ENCODE measurements at places on chromosomes 2 and 18.

GRCh38 chr2:191740016-191740419, 62.1 kb downstream of the NABP1 start:
- DNase-seq, result no peak

DNA sequence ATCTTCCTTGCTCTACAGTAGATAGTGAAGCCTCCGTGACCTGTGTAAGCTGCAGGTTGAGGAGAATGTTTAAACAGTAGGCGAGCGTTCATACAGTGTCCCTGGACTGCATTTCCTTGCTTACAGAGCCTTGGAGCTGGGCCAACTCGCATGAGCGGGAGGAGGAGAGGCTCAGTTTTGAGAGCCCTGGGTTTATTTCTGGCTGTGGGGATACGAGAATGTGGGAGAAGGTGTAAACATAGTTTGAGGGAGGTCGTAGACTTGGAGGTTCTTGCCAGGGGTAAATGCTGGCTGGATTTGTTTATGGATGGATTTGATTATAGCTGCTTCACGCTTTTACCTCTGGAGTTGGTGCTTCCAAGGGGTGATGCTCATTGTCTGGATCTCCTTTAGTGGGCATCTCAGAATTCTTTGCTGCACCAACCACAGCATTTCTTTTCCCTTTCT, 20.8 kb downstream of the CRIM1 start:
- peak; percentile 68 for DNase-seq

GRCh38 chr2:233380132-233380895, 26.0 kb downstream of the DGKD start:
- no peak for DNase-seq

- DNase-seq, result no peak
These were observed 49.9 kb upstream of the RBBP8 start for GRCh38 chr18:22883179-22883578.

DNA sequence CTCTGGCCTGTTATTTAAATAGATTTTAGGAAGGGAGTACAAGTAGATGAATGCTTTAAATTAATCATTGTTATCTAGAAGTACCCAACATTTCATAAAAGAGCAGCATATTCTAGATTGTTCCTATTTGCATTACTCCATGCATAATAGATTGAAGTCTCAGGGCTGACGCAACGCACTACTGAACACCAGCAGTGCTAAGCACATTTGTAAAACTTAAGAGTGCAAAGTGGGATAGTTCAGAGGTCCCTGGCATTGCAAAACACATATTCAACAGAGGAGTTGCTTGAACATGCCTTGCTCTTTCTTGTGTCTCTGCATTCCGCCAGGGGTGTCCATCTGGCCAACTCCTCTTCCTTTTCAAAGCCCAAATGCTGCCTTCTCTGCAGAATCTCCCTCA, 22.3 kb downstream of the CDKL4 start:
- DNase-seq, result no peak

DNA sequence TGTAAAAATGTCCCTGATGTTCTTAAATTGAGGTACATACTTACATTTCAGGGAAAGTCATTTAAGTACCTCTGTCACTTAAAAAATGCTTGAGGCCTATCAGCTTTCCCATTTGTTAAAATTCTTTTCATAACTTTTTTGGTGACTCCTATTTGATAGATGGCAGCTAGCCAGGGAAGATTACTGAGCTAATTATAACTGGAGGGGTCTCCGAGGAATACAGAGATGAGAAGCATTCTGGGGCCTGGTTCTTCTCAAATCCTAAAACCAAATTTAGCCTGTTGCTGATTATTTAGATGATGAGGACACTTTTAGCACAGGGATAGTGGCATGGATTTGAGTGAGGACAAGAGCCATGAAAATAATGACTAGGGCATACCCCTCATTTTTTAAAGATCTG, 4.8 kb downstream of the UGP2 start:
- peak; percentile 86 for DNase-seq

DNA sequence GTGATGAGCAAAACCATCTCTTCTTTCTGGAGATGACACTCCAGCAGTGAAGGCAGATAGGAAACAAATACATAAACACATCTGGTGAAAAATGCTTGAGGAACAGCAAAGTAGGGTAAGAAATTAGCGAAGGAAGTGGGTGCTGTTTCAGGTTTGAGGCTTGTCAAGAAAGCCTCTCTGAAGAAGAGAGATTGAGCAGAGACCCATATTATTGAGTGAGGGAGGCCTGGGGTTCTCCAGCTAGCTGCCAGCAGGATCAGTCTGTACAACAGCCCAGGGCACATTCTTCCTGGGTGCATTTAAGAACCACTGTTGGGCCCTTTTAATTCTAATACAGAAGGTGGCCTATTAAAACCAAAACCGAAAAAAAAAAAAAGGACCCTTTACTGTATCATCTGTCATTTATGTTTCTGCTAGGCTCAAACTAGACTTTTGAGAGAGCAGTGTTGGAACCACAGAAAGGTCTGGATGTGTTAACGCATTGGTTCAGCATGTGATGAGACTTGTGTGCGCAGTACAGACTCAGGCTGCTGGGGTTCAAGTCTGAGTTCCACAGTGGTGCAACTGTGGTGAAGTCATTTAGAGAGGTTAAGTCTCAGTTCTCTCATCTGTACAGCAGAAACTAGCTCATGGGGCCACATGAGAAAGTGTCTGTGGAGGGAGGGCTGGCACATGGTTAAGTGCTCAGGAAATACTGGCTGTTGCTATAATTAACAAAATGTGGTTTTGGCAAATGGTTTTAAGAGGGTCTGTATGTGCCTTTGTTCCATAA, 28.9 kb downstream of the MGAT5 start:
- no peak for DNase-seq

GRCh38 chr18:36496022-36496421, 198.5 kb downstream of the FHOD3 start:
- DNase-seq, result no peak

GRCh38 chr2:64698668-64699444, 45.1 kb upstream of the SERTAD2 start:
- DNase-seq, result peak; percentile 94

DNA sequence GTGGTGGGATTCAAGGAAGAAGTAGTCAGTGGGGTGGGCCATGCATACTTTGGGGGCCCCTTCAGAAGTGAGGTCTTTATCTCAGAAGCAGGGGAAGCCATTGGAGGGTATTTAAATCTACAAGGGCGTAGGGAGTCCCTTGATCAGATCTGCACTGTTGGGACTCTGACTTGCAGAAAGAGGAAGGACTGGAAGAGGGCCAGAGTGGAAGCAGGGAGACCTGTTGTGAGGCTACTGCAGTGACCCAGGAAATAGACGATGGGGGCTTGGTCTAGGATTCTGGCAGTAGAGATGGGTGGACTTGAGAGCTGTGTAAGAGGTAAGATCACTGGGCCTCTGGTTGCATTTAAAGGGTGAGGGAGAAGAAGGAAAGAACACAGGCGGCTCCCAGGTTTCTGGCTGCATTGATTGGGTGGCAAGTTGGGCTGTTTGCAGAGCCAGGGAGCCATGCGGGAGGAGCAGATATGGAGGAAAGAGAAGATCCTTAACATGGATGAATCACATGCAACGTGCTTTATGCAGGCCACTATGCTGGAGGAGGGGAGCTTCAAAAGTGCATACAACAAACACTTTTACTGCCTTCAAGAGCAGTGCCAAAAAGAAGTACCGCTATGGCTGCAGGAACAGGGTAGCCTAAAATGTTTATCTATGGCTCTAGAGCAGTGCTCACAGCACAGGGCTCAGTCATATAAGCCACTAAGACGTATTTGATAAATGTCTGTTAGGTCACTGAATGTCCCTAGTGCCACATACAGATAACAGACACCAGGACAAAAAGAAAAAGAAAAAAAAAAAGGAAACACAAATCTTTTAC, 2.3 kb downstream of the SFXN5 start:
- DNase-seq, result no peak

GRCh38 chr2:173673640-173674039, 291.5 kb downstream of the SP3 start:
- no peak for DNase-seq

- DNase-seq, result peak; percentile 58
These were observed 53.4 kb downstream of the THADA start for GRCh38 chr2:43542285-43542933.

DNA sequence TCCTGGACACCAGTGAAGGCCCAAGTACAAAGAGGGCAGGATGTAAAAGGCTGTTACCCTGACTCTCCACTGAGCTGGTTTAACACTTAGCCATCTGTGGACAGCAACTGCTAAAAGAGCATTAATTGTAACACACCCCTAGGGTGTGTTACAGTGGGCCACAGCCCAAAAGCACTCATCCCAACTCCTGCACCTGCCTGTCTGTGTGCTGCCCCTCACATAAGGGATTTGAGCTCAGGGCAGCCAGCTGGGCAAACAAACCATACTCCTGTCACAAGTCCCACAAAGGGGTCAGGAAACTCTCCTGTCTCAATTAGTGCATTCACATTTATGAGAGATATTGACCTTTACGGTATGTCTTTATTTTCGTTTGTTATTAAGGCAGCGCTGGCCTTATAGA, 833.1 kb upstream of the NXPH2 start:
- no peak for DNase-seq

DNA sequence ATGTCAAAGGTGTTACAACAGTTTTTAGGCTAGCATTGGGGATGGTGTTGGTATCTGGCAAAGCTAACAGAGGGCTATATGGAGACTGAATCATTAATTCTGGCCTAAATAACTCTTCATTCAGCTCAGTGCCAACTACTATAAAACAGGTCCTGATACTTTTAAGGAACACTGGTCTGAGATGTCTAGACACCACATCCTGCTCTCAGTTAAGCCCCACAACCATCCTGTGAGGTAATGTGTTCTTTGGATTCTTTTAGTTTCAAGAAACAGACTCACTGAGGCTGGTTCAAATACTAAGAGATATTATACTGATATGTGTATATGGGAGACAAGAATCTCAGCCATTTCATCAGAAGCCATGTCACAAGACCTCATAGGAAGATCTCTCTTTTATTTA, 14.2 kb upstream of the HK2 start:
- DNase-seq, result no peak

- DNase-seq, result no peak
These were observed 49.7 kb downstream of the CTAGE1 start for GRCh38 chr18:22368021-22368420.

DNA sequence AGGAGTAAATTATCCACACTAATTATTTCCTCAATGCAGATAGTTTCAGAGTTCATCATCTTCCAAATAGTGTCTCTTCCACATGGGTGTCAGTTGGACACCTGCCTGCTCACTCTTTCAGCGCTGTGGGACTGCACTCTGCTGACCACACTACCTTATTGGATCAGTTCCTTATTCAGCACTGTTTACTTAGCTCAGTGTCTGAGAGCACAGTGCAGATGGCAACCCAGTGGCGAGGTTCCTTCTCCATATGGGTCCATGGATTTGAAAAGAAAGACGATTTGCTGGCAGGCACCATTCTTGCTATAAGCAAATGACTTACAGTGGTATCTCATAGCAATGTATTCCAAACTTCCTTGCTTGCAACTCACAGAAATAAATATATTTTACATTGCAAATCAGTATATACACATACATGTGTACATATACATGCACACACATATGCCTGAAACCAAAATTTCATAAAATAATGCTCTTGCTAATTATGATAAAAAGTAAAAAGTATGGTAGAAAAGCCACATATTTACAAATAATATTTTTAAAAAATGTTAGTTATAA, 354.8 kb downstream of the INSIG2 start:
- no peak for DNase-seq

GRCh38 chr2:173218326-173219056, 136.2 kb upstream of the CDCA7 start:
- DNase-seq, result peak; percentile 8

- no peak for DNase-seq
These were observed 454.1 kb upstream of the SALL3 start for GRCh38 chr18:78525366-78526111.
